ENCODE measurements at places on chromosomes 6 and 20. TPM values are rescaled to one million over a fixed set of nuclear protein-coding genes. Genes with fewer than 3 reads are reported as not detected.

SRMS gene
- not detected for total RNA-seq

ELOVL4 gene
- total RNA-seq: 16.9 TPM

NKX2-4 gene
- total RNA-seq: not detected

ULBP1 gene
- total RNA-seq: 7.2 TPM

GFOD1 gene
- total RNA-seq: 5.6 TPM

TAF11 gene
- total RNA-seq: 26.4 TPM

SCRT2 gene
- total RNA-seq: not detected

TTK gene
- 51.2 TPM for total RNA-seq

DEFB114 gene
- total RNA-seq: not detected
